ENCODE measurements at places on chromosomes 12 and 14.

DNA sequence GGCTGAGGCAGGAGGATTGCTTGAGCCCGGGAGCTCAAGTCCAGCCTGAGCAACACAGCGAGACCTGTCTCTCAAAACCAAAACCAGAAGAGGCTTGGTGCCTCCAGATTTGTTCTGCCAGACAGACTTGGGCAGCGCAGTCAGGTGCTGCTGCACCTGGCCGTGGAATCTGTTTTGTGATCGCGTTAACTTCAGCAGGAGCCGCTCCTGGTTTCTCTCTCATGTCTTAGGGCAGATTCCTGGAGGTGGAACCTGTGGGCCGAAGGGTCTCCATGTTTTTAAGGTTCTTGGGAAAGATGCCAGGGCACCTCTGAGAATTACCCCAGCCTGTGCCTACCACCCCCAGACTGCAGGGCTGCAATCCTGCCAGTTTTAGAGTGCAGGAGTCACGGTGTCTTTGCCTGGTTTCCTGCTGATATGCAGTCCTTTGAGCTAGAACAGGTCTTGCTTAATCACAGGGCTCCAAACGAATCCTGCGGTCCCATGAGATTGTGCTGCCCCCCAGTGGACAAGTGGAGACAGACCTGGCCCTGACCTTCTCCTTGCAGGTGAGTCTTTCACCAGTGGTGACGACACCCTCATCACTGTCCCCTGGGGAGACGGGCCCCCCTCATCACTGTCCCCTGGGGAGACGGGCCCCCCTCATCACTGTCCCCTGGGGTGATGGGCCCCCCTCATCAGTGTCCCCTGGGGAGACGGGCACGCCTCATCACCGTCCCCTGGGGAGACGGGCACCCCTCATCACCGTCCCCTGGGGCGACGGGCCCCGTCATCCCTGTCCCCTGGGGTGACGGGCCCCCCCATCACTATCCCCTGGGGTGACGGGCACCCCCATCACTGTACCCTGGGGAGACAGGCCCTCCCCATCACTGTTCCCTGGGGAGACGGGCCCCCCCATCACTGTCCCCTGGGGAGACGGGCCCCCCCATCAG lies 37.6 kb downstream of the PACS2 start:
- DNase-seq: peak; percentile 85

DNA sequence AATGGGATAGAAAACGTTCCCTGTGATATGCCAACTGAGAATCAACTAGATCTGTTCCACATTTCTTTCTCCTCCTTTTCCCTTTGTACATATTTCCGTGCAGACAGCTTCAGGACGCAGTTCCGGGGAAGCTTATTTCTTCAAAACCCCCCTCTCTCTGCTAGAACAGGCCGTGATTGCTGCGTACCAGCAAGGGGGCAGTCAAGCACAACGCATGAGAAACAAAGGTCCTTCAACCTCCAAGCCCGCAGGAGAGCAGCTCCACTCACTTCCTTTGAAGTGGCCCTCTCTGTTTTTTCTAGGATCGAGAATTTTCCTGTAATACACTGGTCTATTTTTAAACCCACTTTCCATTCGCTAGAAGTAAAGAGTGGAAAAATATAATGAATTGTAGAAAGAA lies 80.8 kb downstream of the ZNF664 start:
- no peak for DNase-seq

- no peak for DNase-seq
Observed at GRCh38 chr12:62861586-62861985, 73.4 kb downstream of the PPM1H start.

DNA sequence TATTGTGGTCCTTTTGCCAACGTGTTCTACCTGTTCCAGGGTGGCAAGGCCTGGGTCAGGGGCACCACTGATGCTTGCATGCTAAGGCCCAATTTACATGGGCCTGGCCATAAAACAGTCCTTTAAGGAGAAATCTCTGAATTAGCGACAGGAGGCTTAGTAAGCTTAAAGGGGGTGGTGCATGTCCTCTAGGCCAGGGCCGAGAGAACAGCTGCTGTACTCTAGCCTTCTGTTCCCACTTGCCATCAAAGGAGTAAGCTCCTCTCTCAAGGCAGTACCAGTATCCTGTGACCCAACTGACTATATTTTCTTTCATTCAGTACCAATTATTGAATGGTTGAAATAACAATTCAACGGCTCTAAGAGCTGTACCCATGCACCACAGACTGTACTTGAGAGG lies 67.7 kb upstream of the ZDHHC17 start:
- DNase-seq: no peak

GRCh38 chr12:73598626-73599025 lies 939.0 kb upstream of the ATXN7L3B start:
- no peak for DNase-seq

GRCh38 chr14:56224229-56224628 lies 106.0 kb downstream of the PELI2 start:
- no peak for DNase-seq

DNA sequence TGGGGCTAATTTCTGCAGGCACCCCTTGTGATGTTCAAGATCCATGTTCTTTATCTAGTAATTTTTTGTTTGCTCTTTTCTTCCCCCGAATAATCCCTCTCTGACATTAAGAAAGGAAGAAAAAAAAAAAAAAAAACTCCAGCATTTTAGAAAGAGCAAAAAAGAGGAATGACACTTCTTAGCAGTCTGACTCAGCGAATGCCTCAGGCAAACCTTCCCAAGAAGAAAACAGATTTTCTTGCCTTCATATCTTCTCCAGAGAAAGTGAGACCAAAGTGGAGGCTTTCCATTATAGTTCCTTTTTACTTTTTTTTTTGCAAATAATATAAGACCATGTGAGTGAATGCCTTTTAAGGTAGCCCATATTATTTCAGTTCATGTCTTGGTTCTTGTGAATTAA lies 479.0 kb upstream of the SYT1 start:
- DNase-seq: no peak

DNA sequence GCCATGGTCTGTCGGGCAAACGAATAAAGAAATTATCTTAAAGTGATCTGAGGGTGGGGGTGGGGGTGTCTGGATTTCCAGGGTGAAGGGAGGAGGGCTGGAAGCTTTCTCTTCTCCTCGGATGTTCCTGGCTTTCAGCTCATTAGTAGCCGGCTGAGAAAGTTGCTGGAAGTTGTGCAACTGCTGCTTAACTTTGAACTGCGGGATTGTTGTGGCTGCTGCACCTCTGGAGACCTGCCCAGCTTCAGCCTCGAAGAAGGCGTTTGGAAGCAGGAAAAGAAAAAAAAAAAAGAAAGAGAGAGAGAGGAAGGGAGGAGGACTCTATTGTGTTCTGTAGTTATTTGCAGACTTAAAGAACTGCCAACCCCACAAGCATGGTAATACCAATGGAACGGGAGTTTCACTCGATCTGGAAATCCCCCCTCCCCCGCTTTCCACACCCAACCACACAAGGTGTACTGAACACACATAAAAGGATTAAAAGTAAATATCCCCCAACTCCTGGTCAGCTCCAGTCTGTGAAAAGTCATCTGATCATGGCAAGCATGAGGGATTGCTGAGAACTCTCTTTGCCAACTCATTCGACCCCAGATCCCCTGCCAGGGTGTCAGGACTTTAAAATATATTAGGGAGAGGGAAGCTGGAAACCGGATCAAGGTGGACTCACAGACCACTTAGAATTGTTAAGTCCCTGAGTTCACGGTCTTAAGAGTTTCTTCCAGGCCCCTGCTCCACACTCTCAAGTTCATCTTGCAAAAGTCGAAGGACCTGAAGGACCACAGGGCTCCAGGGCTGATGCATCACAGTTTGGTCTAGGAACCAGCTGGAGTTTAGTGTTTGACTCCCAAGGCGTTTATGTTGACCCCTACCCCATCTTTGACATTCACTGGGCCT lies at the start of gene RASSF9:
Gene RASSF9, minus strand, starts transcription at position 213 of the 894 bp plus-strand sequence. Its CDS starts 208 bp downstream, at position 5.
- no peak for DNase-seq

- DNase-seq: no peak
Observed at GRCh38 chr12:116492703-116493324, 66.4 kb upstream of the MAP1LC3B2 start.

GRCh38 chr12:29519585-29520182 lies 22.2 kb upstream of the OVCH1 start:
- peak; percentile 24 for DNase-seq

All from CD4-positive, alpha-beta T cell treated with Interleukin-4 for 4 hours (primary cell).